Dorsolateral prefrontal cortex (tissue), 122 donors: ENCODE measurements at places on chromosomes 7 and 10.

DNA sequence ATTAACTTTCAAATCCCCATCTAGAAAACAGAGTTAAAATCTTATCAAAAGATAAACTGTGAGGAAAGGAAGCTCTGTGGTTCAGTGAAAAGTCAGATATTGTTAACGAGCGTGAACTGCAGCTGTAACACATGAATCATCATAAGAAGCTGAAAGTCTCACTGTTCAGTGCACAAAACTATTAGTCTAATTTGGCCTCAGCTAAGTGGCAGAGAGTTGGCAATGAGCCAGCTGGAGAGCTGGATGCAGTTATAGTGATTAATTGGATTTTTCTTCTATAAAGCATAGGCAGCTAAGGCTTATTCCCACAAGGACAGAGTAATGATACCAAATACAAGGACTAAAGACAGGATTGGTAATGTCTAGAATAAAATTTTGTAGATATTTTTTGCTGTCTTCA, 101.1 kb upstream of the ABCB5 start:
- peak; percentile 48 for DNase-seq

GRCh38 chr10:110410329-110411046, 87.2 kb upstream of the DUSP5 start:
- no peak for DNase-seq

GRCh38 chr10:13939391-13939790, 352.6 kb downstream of the PRPF18 start:
- no peak for DNase-seq

- DNase-seq = no peak
These were observed 311.4 kb downstream of the ADARB2 start for GRCh38 chr10:1425879-1426278.

GRCh38 chr7:117791877-117792780, 81.1 kb downstream of the CTTNBP2 start:
- no peak for DNase-seq

- DNase-seq = no peak
These were observed 15.8 kb downstream of the OSBPL3 start for GRCh38 chr7:24964191-24964590.

DNA sequence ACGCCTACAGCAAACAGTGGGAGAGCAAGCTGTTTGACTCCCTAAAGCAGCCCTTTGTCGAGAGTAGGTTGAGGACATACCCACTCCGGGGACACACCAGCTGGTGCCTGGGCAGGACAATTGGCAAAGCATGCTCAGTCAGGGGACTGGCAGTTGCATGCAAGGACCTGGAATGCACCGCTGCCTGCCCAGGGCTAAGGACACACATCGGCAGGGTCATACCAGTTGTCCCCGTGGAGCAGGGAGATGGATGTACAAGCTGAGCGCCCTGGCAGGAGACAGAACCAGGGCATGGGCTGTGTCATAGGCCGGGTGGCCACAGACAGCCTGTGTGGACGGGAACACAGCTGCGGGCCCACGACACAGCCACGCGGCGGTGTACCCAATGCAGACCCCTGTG, 18.3 kb upstream of the ELN start:
- no peak for DNase-seq

- DNase-seq = no peak
These were observed 133.3 kb downstream of the VPS41 start for GRCh38 chr7:38775506-38776175.

- no peak for DNase-seq
These were observed 23.2 kb upstream of the CFAP46 start for GRCh38 chr10:132965411-132966057.

GRCh38 chr10:123759501-123760031, 93.4 kb downstream of the GPR26 start:
- no peak for DNase-seq

DNA sequence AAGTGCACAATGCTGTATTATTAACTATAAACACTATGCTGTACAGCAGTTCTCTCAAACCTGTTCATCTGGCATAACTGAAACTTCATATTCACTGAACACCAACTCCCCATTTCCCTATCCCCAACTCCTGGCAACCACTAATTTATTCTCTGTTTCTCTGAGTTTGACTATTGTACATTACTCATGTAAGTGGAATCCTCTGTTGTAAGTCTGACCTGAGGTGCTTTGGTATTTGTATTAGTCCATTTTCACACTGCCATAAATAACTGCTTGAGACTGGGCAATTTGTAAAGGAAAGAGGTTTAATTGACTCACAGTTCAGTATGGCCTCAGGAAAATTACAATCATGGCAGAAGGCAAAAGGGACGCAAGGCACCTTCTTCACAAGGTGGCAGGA, 266.3 kb downstream of the PPP1R3A start:
- no peak for DNase-seq

DNA sequence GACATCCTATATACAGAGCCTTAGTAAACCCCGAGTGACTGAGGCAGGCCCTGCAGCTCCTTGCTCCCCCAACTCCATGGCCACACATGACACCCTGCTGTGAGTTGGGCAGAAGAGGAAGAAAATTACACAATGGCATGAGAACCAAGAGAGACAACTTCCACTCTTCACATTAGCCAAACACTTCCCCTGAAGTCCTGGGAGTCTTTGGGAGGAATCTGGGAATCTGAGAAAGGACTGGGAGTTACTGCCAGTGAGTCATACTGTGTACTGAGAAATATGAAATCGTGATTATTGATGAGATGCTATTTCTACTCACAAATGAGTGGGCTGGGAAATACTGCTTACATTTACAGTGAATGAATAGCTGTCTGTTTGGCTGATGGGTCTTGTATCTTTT, 116.6 kb downstream of the SPAG6 start:
- no peak for DNase-seq

DNA sequence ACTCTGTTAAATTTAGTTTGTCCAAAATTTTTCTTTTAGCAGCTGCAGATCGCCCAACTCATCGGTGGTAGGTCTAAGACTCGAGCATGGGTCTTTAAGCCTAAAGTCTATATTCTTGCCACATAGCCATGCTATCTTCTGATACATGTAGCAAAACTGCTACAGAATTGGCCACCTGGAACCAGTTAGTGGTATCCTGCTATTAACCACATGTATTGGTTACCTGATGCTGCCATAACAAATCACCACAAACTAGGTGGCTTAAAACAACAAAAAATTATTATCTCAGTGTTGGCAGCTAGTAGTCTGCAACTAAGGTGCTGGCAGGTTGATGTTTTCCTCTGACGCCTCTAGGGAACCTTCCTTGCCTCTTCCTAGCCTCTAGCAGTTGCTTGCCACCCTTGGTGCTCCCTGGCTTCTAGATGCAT, 96.7 kb upstream of the PIK3CG start:
- no peak for DNase-seq

GRCh38 chr10:114626841-114627240, 31.2 kb downstream of the ABLIM1 start:
- DNase-seq = no peak

DNA sequence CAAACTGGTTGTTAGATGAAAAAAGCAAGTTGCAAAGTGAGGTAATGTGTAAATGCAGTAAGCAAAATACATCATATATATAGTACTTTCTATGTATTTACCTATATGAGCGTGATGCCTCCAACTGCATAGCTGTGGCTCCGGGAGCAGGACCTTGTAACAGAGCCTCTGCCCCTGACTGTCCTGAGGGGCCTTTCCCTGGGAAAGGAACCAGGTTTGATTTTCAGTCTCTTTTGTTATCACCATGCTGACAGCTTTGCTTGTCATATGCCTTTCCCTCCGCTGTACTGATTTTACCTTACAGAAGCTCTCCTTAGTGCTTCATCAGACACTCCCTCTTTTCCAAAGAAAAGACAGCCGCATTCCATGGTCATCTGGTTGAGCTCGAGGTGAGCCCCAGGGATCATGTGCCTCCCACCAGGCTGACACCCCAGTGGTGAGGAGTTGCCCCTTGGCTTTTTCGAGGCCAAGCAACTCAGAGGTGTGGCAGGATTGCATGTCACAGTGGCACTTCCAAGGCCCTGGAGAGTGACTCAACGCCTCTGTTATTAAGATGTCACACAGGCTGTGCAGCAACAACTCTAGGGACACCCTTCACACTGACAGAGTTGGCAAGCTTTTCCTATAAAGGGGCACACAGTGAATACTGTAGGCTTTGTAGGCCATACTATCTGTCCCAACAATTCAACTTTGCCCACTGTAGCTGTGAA, 78.9 kb downstream of the ALOX5 start:
- no peak for DNase-seq

DNA sequence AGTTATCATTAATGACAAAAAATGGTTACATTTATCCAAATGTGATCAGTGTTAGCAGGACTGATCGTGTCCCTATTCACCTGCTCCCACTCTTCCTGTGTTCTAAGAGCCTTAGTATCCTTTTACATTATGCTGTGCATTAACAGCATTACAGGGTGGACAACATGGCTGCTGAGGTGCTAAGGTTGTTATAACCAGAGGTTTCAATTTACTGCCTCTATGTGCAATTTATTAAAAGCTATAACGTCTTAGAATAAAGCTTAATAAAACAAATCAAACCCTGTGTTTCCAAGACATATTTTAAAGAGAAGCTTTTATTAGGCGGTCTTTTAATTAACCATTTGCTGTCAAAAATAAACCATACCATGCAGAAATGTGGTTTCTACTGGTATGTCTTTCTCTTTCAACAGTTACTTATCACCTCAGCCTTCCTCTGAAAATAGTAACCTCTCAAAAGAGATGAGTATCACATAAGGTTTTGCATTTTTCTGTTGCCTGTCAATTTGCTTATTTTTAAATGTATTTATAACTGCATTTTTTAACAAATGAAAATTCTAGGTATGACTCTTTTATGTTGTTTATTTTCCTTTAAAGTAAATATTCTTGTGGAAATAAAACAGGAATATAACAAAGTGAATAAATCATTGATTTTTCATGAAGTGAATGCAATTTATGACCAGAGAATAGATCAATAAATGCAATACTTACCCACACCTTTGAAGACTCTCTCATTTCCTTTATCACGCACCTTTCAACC, 849.8 kb upstream of the SORCS1 start:
- no peak for DNase-seq

- DNase-seq = no peak
These were observed 21.1 kb downstream of the CLRN3 start for GRCh38 chr10:127871631-127872010.

GRCh38 chr7:132817949-132818348, 241.7 kb upstream of the PLXNA4 start:
- DNase-seq = no peak

- no peak for DNase-seq
These were observed 4.5 kb downstream of the ARID5B start for GRCh38 chr10:61905837-61906561.

DNA sequence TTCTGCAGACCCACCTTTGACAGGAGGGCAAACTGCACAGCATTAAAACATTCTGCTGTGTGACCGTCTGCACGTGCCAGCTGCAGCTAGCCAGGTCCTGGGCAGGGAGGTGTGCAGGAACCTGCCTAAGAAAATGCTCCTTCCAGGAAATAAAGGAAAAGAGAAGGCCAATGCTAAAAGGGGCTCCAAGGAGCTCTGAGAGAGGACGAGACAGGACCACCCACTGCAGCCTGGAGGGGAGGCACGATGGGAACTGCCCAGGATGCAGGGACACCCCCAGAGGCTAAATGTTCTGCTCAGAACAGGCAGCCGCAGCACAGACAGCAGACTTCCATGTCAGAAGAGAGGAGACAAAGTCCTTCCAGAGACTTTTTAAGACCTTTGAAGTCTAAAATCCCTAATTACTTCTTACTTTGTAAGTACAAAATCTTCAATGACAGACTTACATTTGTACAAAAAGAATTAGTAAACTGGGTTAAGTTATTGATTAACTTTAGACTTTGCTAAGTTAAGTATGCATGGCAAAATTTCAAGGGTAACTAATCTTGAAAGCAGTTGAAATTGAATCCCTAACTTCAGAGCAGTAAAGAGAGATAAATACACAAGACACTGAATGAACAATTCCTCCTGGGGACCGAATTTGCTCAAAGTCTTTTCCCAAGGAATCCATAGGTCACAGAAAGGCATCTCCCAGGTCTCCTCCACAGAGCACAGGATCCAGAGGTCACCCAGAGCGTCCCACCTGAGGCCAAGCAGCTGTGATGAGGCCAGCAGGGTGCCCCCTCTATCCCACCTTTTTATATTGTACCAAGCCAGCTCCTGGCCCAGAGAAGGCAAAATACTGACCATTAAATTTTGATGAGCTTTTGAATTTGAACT, 21.5 kb downstream of the HSPA12A start:
- DNase-seq = no peak

- no peak for DNase-seq
These were observed 112.1 kb downstream of the PRKG1 start for GRCh38 chr10:51186361-51186760.

DNA sequence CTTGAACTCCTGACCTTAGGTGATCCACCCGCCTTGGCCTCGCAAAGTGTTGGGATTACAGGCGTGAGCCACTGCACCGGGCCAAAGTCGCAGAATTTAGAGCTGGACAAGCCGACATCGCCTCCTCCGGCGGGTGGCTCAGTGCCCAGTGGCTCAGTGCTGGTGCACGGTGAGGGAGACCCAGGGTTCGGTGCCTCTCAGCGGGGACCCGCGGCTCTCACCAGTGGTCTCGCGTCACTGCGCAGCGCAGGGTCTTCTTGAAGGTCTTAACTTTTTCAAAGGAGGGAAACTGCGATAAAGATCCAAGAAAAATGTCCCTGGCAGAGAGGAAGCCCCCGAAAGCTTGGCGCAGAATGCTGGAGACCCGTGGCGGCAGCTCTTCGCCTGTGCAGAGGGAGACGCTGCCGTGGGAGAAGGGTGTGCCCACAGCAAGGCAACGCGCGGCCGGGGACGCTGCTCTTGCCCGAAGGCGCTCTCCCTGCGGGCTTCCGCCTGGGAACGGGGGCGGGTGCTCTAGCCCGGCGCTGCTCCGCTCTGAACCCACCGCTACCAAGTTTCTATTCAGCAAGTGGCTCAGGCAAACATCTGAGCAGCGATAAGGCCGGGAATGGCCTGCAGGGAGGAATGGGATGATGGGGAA, 324.3 kb downstream of the DNAJB6 start:
- no peak for DNase-seq

GRCh38 chr10:102502337-102503151, at the start of gene ACTR1A:
ACTR1A (minus strand) TSS chr10:102502712; CDS start chr10:102502647, 65 bp downstream.
- peak; percentile 97 for DNase-seq

GRCh38 chr10:4511509-4511908, 314.5 kb upstream of the AKR1E2 start:
- DNase-seq = no peak

- DNase-seq = no peak
These were observed 1.2 kb upstream of the TFR2 start for GRCh38 chr7:100642534-100642907.

DNA sequence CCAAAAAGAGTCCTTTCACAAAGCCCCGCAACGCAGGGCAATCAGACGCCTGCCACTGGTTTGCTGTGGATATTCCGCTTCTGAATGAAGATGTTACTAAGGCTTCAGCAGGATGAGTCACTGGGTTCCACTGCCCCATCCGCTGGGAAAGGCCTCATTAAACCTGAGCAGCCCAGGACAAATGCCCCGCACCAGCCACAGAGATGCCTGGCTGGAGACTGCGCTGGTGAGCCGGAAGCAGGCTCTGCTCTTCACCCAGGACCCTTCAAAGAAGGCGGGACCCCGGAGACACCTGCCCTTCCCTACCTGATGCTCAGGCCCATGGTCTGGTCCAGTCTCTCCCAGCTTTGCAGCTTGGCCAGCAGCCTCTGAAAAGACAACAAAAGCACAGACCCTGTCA, 19.8 kb downstream of the MAD1L1 start:
- no peak for DNase-seq

GRCh38 chr7:132141109-132141508, 435.2 kb downstream of the PLXNA4 start:
- DNase-seq = peak; percentile 60

- DNase-seq = no peak
These were observed 127.3 kb downstream of the NOC3L start for GRCh38 chr10:94235461-94235860.

- no peak for DNase-seq
These were observed 144.7 kb downstream of the PLCE1 start for GRCh38 chr10:94138391-94138790.

- peak; percentile 51 for DNase-seq
These were observed 257.8 kb upstream of the IMMP2L start for GRCh38 chr7:111820121-111820520.
